ENCODE measurements at places on chromosomes 7 and 10.

- no peak for DNase-seq
These were observed 18.2 kb downstream of the NT5C3A start for GRCh38 chr7:33044401-33044718.

- no peak for DNase-seq
These were observed 158.4 kb downstream of the RGS10 start for GRCh38 chr10:119384127-119384526.

GRCh38 chr7:44331682-44332081 is 6.3 kb upstream of the CAMK2B start:
- DNase-seq, result no peak

GRCh38 chr10:79162861-79163665 is 94.3 kb downstream of the ZMIZ1 start:
- no peak for DNase-seq

DNA sequence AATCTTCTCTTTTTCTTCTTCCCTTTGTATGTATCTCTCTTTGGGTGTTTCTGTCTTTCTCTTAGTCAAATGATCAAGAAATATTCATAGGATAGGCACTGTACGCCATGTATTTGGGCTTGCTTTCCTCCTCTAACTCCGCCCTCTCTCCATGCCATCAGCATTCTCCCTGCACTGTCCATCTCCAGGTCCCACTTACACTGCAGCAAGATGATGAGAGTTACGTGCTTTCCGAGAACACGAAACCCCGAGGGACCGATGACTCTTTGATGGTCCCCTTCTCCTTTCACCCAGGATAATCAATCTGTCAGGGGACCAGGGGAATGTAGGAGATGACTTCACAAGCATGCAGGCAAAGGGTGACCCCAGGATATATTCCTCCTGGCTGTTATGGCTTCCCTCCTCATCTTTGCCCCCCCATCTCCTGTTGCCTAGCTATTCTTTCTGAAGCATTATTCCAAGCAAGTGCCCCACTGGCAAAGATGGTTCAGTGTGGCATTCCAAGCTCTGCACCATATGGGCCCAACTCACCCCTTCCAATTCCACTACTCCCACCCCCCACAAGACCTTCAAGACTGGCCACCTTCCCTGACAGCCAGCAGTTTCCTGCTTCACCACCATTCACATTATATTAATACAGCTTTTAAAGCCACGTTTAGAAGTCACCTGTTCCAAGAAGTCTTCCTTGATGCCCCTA is 40.0 kb downstream of the HIF1AN start:
- DNase-seq, result no peak

GRCh38 chr10:89683883-89684282 is 17.5 kb upstream of the KIF20B start:
- no peak for DNase-seq

DNA sequence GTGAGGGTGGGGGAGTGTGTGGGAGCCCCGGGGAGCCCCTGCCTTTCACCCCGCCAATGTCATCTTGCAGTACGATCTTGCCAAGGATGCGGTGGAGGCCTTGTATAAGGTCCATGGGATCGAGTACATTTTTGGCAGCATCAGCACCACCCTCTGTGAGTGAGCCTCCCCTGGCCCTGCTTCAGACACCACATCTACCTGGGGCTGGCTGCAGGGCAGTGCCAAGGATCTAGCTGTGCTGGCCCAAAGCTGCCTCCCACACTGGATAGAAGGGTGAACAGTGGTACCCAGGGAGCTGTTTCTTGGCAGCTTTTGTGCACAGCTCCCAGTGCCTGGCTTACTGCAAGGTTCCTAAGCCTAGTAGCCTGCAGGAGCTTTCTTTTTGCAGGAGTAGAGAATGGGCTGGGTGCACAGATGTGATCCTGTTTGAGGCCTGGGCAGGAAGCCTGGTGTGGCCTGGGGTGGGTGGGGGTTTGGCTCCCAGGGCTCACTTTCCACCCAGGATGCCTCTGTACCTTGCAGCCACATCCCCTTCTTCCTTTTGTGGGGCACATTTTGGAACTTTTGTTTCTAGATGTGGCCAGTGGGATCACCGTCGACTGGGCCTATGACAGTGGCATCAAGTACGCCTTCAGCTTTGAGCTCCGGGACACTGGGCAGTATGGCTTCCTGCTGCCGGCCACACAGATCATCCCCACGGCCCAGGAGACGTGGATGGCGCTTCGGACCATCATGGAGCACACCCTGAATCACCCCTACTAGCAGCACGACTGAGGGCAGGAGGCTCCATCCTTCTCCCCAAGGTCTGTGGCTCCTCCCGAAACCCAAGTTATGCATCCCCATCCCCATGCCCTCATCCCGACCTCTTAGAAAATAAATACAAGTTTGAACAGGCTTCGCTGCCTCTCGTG is 12.2 kb upstream of the CPA1 start:
- DNase-seq, result no peak

DNA sequence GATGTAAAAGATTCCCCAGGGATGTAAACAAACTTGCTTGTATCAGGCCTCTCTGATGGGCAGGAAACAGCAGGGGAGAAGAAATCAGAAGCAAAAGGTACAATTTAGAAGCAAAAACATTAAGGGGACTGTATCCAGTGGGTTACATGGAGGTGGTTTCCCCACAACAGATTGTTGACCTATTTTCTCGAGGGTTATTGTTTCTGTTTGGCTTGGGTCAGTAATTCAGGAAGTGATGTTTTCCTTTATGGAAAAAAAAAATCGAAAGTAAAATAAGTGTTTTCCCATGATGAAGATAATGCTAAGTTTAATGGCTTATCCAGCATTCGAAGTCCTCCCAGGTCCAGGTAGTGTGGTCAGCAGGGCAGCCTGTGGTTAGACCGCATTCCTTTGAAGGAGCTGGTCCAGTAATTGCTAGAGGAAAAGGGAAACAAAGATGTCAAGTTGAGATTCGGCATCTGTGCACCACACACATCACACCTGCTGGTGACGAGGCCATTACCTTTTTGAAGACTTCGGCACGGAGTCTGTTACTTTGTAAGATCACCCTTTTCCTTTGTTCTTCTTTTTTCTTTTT is 37.3 kb upstream of the ADAM12 start:
- DNase-seq, result no peak

DNA sequence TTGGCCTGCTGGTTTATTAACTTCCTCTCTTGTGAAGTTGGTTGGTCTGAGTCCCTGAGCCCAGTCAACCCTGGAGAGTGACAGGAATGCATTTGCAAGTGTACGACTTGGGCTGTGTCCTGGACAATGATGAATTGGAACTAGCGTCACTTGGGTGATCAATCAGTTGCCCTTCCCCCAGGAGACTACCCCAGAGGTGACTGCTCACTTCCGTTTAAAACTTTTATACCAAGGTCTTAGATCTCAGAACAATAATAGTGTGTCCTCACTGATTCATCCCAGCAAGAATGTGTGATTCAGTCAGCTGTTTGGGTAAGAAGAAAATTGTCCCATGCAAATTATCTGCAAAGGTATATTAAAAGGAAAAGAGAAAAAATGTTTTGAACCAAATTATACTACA is 102.9 kb upstream of the ARMC3 start:
- no peak for DNase-seq

DNA sequence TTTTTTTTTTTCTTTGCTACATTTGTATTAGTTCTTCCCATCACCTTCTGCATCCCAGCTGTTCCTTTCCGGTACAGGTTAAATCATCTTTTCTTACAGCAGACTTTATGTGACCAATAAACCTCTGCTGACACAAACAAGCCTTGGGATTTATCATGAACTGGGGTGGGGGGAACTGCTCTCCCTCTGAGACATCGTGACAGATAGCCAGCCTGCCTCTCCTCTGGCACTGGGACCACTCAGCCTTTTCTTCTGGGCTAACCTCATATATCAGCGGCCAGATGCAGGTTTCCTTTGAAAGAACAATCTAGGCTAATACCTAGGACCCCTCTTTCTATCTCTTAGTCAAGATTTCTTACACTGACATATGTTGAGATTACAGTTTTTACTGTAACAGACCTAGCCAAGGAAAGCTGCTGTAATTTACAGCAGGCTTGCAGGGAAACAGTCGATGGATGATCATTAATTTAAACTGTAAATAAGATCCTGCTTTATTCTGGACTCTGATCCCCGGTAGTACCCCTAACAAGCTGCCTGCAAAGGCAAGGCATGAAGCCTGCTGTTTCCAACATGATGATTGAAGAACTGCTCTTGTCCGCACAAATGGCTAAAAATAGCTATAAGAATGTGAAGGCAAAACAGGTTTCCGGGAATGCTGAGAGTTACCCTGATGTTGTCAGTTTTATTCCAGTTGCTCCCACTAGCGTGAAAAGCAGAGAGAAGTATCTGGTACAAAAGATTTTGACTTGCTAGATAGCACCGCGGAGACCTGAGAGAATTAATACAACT is 338.7 kb downstream of the SORCS1 start:
- no peak for DNase-seq

DNA sequence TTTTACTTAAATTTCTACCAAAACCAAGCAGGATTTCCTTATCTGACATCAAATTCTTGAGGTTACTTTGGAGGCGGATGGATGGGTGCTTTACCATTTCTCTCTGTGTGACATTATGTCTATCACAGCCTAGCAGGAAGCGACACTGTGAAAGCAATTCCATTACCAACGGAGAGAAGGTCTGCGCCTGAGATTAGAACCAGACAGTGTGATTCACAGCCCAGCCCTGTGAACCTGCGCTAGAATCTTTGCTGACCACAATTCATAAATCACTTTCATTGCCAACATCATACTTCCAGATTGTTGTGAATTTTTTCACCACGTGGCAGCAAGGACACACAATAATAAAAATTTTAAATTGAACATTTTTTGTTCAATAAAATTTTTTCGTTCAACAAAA is 126.5 kb downstream of the CUBN start:
- no peak for DNase-seq

- DNase-seq, result no peak
These were observed at the start of gene ACTL6B for GRCh38 chr7:100655908-100656674. ACTL6B (minus strand) TSS chr7:100656448; CDS start chr7:100656354, 94 bp downstream.

DNA sequence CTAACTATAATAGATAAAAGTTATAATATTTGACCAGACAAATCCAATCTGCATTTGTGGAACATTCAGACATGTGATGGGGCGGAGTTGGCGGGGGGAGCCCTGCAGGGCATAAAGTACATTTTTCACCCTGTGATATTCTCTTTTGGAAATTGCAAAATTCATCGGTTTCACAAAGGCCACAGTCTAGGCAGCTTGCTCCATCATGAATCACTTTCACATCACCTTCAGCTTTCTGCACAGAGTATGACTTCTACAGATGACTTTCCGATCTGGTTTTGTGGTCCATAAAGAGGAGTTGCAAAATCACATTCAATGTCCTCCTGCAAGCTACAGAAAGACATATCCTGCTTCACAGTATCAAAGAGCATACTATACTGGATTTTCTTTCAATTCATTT is 51.4 kb upstream of the APBB1IP start:
- no peak for DNase-seq

- no peak for DNase-seq
These were observed 24.8 kb downstream of the BRAF start for GRCh38 chr7:140899883-140900282.

- DNase-seq, result no peak
These were observed 67.9 kb downstream of the ZNF680 start for GRCh38 chr7:64494912-64495461.

- no peak for DNase-seq
These were observed 935 bp upstream of the ZNF736 start for GRCh38 chr7:64312826-64313225.

- no peak for DNase-seq
These were observed 22.2 kb upstream of the CPXM2 start for GRCh38 chr10:123913688-123914268.

DNA sequence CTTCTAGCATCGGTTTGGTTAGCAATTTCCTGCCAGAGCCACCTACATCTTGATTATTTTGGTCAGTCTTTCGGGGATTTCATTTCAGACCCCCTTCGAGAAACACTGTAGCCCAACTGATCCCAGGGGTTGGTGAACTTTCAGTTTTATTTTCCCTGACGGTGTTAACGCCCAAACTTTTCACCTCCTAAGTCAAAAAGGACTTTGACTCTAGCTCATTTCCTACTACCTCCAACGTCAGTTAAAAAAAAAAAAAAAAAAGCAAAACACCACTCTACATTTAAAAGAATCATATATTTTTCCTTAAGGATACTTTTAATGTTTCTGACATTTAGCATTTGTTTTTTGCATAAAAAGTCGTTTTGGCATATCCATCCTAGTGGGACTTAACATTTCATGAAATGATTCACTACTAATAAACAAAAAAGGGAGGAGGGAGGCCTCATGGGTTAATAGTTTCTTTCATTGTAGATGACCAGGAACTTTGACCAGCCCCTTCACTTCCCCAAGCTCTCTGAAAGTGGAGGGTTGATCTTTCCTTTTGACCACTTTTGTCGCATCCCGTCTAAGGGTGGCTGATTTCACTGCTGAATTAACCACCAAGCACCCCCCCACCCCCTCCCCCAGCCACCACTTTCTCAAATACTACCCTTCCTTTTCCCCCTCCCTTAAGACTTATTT is 764 bp upstream of the TCF7L2 start:
- no peak for DNase-seq

DNA sequence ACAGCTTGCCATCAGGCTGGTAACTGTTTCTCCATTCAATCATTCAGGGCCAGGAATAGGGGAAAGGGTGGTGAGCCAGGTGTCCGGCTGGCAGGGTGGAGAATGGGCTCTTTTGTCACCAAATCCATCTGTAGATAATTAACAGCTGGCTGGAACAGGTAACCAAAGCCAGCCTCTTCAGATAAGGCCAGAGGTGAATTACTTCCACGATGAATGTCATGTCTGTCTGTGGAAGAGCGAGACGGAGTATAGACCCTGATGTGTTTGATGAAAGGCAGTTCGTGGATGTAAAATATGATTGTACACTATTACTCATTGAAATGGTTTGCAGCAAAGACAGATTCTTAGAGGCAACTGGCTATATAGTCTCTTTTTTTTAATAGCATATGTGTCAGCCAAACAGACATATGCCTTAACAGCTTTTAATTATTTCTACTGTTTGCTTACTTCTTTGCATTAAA is 149.8 kb downstream of the KLF6 start:
- no peak for DNase-seq

DNA sequence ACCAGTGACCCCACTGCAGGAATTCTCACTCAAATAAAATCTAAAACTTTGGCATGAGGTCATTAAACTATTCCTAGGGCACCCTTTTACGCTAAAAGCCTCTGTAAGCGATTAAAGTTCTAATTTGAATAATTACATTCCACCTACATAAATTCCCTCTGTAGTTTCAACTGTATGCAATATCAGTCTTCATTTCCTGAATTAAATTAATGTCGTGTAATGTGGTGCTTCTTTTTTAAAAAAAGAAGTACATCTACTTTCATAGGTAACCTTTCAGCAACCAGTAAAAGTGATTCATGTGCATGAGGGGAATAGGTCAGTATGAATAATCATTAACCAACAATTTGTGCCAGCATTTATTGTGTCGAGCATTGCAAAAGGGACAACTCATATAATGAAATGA is 44.7 kb downstream of the IMMP2L start:
- DNase-seq, result no peak

- no peak for DNase-seq
These were observed 41.6 kb upstream of the FAM204A start for GRCh38 chr10:118383699-118384098.
